ENCODE measurements at places on chromosomes 12 and 14.

- DNase-seq: no peak
Measured at GRCh38 chr14:74085047-74085637, 386 bp downstream of the LIN52 start.

DNA sequence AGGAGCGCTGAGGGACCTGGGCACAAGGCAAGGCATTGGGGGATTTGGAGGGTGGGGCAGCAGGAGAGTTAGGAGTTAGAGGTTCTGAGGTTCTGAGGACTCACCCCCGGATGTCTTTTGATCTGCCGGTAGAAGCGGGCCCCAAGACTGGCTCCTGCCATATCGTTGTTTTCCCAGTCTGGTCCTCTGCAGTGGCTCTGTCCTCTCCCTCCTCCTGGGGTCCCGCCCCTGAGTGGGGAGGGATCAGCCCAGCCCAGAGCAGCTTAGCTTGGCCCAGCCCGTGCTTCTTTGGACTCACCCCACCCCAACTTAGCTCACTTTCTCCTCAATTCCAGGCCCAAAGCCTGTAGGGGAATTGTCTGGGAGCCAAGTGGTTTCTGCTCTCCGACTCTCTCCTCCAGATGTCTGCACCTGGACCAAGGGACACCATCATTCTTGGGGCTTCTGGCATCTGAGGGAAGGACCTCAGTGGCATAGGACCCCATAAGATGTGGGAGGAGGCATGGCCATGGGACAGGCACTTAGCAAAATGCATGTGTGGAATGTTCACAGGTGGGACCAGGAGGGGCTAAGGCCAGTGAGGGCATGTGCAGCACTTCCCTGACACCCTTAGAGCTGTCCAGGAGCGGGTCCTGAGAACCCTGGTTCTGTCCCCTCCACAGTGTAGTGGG is 7.5 kb downstream of the SHMT2 start:
- DNase-seq: no peak

DNA sequence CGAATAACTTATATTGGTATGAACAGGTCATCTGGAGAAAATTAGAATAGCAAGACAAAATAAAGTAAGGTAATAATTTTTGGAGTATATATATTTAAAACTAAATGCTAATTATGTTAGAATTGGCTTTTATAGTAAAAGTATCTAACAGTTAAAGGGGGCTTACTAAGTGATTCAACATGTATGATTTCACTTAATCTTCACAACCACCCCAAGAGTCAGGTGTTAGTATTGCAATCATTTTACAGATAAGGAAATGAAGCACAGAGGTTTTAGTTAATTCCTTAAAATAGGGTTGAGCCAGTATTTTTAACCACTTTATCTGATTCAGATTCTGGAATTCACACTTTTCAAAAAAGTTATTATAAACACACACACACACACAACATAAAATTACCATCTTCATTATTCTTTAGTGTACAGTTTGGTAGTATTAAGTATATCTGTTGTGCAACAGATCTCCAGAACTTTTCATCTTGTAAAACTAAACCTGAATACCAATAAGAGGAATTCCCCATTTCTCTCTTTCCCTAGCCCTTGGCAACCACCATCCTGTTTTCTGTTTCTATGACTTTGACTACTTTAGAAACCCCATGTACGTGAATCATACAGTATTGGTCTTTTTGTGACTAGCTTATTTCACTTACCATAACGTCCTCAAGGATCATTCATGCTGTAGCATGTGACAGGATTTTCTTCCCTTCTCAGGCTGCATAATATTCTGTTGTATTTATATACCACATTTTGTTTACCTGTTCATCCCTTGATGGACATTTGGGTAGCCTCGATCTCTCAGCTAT is 12.5 kb downstream of the A2M start:
- DNase-seq: no peak

GRCh38 chr12:49534731-49535278 is 4.0 kb upstream of the KCNH3 start:
- peak; percentile 73 for DNase-seq

DNA sequence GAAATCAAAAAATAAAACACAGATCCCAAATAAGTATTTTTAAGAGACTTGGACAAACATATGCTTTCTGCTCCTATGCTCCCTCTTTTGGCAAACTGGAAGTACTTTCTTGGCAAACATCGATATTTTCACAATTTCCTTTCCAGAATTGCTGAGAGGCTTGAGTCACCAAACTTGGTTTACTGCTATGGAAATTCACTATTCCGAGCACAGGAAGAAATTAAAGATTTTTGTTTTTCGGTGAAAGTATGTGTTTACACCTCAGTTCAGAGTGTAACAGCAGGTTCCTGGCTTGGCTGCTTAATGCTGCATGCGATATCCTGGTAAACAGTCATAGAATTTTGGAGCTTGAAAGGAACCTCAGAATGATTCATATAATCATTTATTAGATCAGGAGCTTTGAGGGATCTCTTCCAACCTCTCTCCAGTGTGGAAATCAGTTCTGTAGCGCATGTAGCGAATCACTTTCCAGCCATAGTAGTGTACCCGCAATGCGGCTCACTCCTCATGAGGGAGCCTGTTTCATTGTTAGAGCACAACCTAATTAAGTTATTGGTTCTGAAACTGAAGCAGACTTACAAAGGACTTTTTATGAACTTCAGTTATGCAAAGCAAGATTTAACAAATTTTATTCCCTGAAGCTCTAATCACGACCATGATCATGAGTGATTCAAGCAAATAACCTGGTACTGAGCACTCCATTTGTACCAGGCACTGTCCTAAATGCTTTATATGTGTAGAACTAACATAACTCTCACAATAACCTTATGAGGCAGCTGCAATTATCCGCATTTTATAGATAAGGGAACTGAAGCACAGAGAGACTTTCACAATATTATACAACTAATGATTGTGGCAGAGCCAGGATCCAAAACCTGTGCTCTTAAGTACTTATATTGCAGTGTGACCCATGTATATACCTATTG is 56.4 kb upstream of the ATP2A2 start:
- DNase-seq: no peak

- DNase-seq: peak; percentile 90
Measured at GRCh38 chr12:44875954-44876543, at the start of gene NELL2. NELL2 (minus strand) TSS chr12:44876315; CDS start chr12:44875869, 446 bp downstream.

- DNase-seq: no peak
Measured at GRCh38 chr12:271161-271560, 8.5 kb upstream of the SLC6A13 start.

GRCh38 chr14:95162641-95163040 is 5.3 kb upstream of the DICER1 start:
- no peak for DNase-seq

GRCh38 chr12:22474970-22475720 is 69.2 kb downstream of the C2CD5 start:
- DNase-seq: no peak

DNA sequence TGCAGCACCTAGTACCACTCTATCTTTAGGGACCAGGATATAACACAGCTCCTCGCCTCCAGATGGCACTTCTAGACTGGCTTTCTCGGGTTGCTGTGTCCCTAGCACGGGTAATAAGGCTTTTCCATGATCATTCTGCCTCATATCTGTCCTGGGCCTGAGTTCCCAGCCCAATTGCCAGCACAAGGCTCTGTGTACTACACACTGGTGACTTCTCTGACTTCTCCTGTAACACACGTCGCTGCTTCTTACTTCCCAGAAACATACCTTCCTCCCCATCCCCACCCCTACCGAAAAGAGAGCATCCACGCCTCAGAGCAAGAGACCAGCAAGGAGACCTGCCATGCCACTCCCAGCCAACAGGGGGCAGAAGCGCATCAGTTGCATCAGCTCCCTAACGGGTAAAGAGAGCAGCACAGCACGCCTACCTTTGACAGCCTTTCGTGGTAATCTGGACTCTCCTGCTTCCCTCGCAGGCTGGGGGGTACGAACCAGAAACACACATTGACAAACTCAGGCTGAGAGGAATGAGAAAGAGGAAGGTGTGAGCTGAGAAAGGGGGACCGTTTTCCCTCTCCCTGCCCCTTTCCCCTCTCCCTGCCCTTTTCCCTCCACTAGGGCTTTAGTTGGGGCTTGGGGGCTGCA is 21.2 kb upstream of the ZNF740 start:
- peak; percentile 79 for DNase-seq

- DNase-seq: peak; percentile 84
Measured at GRCh38 chr14:21014761-21015190, 10.1 kb downstream of the NDRG2 start.

GRCh38 chr14:77707724-77708408 is at the start of the genes ALKBH1 and SLIRP:
ALKBH1 (minus strand) TSS chr14:77708023; CDS start chr14:77708004, 19 bp downstream.
SLIRP (plus strand) TSS chr14:77708103; CDS start chr14:77708112, 9 bp downstream.
- DNase-seq: peak; percentile 84
